ENCODE measurements at places on chromosomes 2 and 18. TPM values are rescaled to one million over a fixed set of nuclear protein-coding genes. Genes with fewer than 3 reads are reported as not detected.

GRCh38 chr2:43133708-43134570 is 92.5 kb downstream of the ZFP36L2 start:
- no peak overlapping the region for H3K27ac ChIP-seq
- no peak for DNase-seq

GRCh38 chr18:1526991-1527390 is 622.3 kb downstream of the ADCYAP1 start:
- H3K27me3 ChIP-seq, result no peaks in the 10 kb centered on the region
- H3K4me3 ChIP-seq, result no peak overlapping the region
- DNase-seq, result no peak

- no peak overlapping the region for H3K4me3 ChIP-seq
- H3K27ac ChIP-seq, result no peak overlapping the region
- H3K36me3 ChIP-seq, result no peaks in the 10 kb centered on the region
- no peak for DNase-seq
- no peaks in the 10 kb centered on the region for H3K27me3 ChIP-seq
Observed at GRCh38 chr2:227613272-227613660, 1.4 kb downstream of the SCYGR3 start.

- H3K27me3 ChIP-seq, result no peaks in the 10 kb centered on the region
- no peak overlapping the region for H3K27ac ChIP-seq
- H3K36me3 ChIP-seq, result no peaks in the 10 kb centered on the region
- H3K4me1 ChIP-seq, result no peaks in the 10 kb centered on the region
- H3K4me3 ChIP-seq, result no peak overlapping the region
Observed at GRCh38 chr2:152247337-152247695, 71.8 kb upstream of the STAM2 start.

DNA sequence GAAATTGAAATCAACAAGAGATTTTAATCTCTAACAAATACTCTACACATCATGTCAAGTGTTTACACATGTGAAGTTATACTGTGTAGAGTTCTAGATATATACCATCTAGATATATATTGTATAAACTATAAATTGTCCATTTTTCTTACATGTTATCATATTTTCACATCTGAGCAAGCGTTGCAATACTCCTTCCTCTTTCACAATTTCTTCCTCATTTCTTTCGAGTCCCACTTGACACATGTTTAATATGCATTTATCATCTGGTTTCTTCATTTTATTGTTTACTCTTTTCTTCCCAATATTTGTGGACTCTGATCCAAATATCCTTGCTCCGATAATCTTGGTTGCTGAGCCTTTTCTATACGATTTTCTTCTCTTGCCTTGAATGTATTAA is 50.2 kb downstream of the UNC80 start:
- no peak for DNase-seq
- H3K27me3 ChIP-seq, result no peaks in the 10 kb centered on the region
- H3K4me1 ChIP-seq, result no peaks in the 10 kb centered on the region
- no peak overlapping the region for H3K4me3 ChIP-seq
- H3K36me3 ChIP-seq, result no peaks in the 10 kb centered on the region

DNA sequence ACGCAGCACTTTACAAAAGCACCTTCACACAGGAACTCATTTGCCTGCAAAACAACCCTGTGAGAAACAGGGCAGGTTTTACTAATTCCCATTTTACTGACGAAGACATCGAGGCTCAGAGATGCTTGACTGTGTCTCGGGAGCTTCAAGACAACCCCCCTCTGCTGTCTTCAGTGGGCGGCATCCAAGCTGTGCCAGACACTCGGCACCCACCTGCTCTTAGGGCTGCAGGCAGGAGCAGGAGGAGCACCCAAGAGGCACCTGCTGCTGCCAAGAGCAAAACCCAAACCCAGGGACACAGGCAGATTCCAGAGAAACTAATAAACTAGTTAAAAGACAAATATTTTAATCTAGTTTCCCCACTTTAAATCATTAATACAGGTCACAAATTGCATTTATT is 67.9 kb downstream of the PPP4R1 start:
- no peak for DNase-seq
- H3K27me3 ChIP-seq, result no peaks in the 10 kb centered on the region
- no peak overlapping the region for H3K4me3 ChIP-seq

- peaks cover 31% of the 10 kb centered on the region for H3K27me3 ChIP-seq
- DNase-seq, result peak; percentile 23
- H3K4me3 ChIP-seq, result no peak overlapping the region
- H3K36me3 ChIP-seq, result no peaks in the 10 kb centered on the region
- no peak overlapping the region for H3K27ac ChIP-seq
Observed at GRCh38 chr2:51028829-51029228, 3.1 kb downstream of the NRXN1 start.

ZNF397 gene
- total RNA-seq, result 22.0 TPM

RAB12 gene
- total RNA-seq, result 28.6 TPM

NCKAP5 gene
- total RNA-seq, result 4.7 TPM

CAPN13 gene
- total RNA-seq, result 6.0 TPM

Data from hepatocyte (in vitro differentiated cells).